T47D (cell line): ENCODE measurements at places on chromosomes 6 and 20.
A peak's percentile ranks its signal among the peaks of the same experiment; 100 is the strongest.

DNA sequence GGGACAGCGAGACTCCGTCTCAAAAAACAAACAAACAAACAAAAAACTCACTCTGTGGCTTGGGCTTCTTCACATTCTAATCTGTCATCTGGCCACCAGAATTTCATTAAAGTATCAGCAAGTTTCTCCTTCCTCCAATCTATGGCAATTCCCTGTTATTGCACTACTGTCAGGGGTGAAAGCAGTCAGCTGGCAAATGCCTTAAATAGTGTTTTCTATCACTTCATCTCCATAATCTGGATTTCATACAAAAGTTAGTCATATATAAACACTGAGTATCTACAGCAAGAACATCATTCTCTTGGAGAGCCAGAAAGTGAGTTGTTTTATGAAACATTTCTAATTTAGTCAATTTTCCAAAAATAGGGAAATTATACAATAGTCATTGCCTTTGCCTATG, 56.1 kb downstream of the PHACTR3 start:
- no peak for DNase-seq

GRCh38 chr6:116206231-116206903, 47.5 kb downstream of the TSPYL4 start:
- DNase-seq: no peak

GRCh38 chr20:41657655-41658054, 39.5 kb upstream of the CHD6 start:
- no peak for DNase-seq

DNA sequence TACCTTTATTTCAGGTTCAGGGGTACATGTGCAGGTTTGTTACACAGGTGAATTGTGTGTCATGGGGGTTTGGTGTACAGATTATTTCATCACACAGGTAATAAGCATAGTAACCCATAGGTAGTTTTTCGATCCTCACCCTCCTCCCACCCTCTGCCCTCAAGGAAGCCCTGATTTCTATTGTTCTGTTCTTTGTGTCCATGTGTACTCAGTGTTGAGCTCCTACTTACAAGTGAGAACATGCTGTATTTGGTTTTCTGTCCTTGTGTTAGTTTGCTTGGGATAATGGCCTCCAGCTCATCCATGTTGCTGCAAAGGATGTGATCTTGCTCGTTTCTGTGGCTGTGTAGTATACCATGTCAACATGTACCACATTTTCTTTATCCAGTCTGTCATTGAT, 66.0 kb downstream of the STK4 start:
- DNase-seq: no peak

GRCh38 chr6:110446405-110446804, 30.0 kb downstream of the SLC22A16 start:
- DNase-seq: no peak

DNA sequence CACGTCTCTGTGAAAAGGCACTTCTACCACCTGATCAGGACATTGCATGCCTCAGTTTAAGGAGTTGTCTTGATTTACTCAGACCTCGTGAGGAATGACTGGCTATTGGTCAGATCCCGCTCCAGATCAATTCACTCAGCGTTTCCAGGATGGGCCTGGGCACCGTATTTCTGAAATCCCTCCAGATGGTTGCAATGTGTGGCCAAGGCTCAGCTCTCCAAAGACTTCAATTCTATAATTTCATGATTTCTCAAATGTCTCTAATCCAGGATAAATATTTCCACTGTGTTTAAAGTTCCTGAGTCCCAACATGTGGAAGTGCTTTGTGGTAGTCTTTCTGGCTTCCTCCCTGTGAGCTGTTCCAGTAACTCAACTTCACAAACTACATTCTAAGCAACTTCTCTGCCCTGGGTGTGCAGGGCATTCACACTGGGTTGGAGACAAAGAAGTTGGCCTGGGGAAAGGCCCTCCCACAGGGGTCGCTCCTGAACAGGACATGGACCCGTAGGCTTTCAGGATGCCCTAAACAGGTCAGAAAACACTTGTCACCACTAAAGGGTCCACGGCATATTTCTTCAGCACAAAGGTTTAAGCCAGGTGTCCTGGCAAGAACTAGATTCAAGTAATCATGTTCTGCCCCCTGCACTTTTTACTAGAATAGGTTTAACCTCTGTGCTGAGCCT, 212.1 kb downstream of the WDR27 start:
- DNase-seq: no peak

DNA sequence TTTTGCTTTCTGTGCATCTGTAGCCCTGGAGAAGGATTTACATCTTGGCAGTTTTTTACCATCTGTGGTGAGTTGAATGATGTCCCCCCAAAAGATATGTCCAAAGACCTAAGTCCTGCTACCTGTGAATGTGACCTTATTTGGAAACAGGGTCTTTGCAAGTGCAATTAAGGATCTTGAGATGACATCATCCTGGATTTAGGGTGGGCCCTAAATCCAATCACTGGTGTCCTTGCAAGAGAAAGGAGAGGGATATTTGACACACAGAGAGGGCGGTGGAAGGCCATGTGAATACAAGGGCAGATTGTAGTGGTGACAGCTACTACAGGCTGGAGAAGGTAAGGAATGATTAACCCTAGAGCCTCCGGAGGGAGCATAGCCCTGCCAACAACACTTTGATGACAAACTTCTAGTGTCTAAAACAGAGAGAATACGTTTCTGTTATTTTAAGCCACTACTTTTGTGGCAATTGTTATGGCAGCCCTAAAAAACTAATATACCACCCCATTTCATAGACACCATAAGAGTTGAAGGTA, 35.1 kb downstream of the MKKS start:
- no peak for DNase-seq

DNA sequence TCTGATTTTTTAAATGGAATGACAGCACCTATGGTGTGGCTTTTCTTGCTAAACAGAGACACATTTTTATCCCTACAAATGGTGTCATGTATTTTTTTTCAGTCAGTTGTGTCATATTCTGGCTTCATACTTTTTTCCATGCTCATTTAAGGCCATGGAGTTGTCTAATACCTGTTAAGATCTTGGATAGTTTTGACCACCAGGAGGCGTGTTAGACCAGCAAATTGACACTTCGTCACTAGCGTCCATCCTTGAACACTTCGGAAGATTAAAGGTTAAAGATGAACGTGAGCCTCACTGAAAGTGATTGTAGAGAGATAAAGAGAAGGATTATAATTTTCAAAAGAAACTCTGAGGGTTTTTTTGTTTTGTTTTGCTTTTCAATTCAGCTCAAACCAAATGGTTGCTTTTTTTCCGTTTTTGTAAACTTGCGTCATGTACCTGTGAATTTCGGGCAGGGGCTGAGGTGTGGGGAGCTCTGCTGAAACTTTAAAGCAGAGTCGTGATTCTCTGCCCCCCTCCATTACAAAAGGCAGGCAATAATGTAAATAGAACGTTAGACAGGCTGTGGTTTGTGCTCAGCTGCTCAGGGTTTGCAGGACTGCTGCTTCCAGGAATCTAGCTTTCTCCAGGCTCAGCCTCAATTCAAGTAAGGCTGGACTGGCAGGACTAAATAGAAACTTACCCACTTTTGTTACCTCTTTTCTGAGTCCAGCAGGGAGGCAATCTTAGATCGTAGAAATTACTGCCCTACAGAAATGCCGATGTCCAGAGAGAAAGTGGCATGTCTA, 245.1 kb downstream of the FOXA2 start:
- peak; percentile 29 for DNase-seq

GRCh38 chr6:37679539-37680476, 17.9 kb downstream of the MDGA1 start:
- no peak for DNase-seq

DNA sequence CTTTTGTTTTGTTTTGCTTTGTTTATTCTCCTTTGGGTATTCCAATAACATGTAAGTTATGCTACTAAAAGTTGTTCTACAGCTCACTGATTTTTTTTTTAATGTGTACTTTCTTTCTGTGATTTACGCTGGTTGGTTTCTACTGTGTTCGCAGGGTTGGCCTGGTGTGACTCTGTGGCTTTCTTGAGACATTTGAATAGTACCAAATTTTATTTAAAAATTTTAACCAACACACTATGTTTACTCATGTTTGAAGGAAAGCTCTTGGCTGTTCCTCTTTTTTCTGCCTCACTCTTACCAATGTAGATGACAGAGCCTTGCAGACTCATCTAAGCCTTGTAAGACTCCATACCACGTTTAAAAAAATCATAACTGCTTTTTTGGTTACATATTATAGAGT, 1784.9 kb upstream of the DEFB115 start:
- no peak for DNase-seq

GRCh38 chr6:112667427-112667826, 320.3 kb downstream of the RFPL4B start:
- DNase-seq: no peak

GRCh38 chr6:95686895-95687294, 109.6 kb downstream of the MANEA start:
- no peak for DNase-seq

DNA sequence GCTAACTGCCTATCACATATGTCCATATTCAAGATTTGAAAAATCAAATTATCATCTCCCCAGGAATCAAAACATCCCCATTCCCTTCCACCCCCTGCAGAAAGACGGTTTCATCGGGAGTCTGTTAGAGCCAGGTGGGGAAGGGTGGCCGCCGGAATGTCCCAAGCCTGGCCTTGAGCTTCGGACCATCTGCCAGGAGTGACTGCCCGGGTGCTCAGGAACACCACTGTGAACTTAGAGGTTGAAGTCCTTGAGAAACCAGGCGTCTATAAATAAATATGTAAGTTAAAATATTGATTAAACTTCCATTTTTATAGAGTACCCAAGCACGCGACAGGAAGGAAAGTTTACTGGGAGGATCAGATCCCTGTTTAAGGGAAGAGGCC, 250.8 kb downstream of the DLL1 start:
- DNase-seq: no peak

GRCh38 chr6:82458147-82458546, 94.5 kb downstream of the TPBG start:
- DNase-seq: no peak

- peak; percentile 35 for DNase-seq
Measured at GRCh38 chr6:167045828-167046580, 46.8 kb downstream of the CEP43 start.

DNA sequence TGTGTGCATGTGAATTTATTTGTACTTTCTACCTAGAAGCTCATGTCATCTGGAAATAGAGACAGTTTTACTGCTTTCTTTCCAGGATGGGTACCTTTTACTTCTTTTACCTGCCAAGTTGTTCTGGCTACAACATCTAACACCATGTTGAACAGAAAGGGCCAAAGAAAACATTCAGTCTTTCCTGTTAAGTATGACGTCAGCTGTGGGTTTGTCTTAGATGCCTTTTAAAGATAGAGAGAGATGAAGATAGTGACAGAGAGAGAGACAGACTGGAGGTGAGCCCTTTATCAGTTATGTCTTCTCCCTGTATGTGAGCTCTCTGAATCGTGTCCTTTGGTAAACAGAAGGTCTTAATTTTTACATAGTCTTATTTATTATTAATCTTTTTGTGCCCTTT, 3.4 kb upstream of the DACT2 start:
- DNase-seq: no peak

GRCh38 chr20:24937579-24937978, 11.5 kb upstream of the CST7 start:
- DNase-seq: no peak

DNA sequence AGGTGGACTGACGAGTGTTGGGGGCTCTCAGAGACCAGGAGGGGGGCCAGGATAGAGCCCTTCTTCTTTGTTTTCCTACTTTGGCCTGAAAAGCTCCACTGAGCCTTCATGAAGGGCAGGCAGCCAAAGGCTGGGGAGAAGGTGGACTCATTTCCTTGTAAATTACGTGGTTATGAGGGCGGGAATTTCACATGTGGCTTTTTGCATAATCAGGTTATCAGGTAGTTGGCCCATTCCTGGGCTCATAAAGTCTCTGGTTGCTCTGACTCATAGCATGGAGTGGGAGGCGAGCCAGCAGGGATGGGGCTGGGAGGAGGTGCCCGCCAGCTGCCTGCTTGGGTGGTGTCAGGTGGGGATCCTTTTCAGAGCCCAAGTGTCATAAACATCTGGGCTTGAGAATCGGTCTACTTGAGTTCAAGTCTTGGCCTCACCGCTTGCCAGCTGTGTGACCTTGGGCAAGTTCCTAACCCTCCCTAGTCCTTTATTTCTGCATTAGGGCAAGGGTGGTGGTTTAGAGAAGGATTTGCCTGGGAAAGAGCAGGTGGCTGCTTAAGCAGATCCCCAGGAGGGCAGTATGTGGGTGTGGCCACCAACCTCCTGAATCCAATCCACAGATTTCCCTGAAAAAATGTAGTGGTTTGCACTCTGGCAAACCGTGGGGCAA, 26.5 kb upstream of the RNF24 start:
- DNase-seq: no peak

DNA sequence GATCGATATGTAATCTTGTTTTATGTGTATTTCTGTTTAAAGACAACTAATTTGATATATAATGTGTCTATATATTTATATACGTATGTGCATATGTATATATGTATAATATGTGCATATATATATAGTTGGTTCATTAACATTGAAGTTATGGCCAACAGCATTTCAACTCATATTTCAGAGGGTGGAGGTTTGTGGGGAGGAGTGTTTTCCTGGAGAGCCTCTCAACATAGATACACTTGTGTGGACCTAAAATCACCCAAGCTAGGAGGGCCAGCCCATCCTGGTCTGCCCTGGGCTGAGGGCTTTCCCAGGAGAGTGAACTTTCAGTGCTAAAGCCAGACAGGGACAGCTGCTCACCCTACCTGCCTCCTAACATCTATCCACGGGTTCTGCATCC, 68.8 kb downstream of the TMEM242 start:
- DNase-seq: no peak

GRCh38 chr20:54194724-54195438, 13.0 kb upstream of the PFDN4 start:
- no peak for DNase-seq

- DNase-seq: no peak
Measured at GRCh38 chr20:19493794-19494495, 264.1 kb upstream of the RIN2 start.

GRCh38 chr20:58470336-58471192, 44.6 kb downstream of the APCDD1L start:
- DNase-seq: no peak

- no peak for DNase-seq
Measured at GRCh38 chr6:36930483-36930882, 24.1 kb upstream of the PI16 start.

DNA sequence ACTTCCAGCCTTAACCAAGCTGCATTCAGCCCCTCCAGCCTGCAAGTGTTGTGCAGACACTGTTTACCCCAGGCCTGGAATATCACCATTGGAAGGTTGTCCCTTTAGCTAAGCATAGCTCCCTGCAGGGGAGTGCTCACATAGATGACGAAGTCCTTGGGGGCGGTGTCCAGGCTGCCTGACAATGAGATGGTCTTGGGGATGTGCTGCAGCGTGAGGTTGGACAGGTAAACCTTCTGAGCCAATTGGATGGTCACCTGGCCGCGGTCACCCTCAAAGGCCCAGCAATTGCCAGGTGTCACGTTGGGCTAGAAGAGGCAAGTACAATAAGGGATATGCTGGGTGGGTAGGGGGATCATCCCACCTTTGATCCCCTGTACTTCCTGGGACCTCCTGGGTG, 18.6 kb downstream of the SUN5 start:
- DNase-seq: no peak

GRCh38 chr6:41228616-41229015, 467 bp downstream of the TREML4 start:
- DNase-seq: no peak
